ENCODE measurements at places on chromosomes 2 and 18.

DNA sequence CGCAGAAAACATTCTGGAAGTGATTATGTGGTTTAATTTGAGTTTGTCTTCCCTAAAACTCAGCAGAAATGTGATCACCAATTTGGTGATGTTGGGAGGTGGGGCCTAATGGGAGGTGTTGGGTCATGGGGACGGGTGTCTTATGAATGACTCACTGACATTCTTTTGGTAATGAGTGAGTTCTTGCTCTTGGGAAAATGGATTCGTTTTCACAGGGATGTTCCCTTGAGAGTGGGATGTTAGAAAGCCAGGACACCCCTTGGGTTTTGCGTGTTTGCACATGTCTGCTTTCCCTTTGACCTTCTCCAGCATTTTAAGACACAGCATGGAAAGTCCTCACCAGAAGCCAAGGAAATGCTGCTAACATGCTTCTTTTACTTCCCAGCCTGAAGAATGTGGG is 321.5 kb upstream of the NT5C1B start:
- no peak for DNase-seq

DNA sequence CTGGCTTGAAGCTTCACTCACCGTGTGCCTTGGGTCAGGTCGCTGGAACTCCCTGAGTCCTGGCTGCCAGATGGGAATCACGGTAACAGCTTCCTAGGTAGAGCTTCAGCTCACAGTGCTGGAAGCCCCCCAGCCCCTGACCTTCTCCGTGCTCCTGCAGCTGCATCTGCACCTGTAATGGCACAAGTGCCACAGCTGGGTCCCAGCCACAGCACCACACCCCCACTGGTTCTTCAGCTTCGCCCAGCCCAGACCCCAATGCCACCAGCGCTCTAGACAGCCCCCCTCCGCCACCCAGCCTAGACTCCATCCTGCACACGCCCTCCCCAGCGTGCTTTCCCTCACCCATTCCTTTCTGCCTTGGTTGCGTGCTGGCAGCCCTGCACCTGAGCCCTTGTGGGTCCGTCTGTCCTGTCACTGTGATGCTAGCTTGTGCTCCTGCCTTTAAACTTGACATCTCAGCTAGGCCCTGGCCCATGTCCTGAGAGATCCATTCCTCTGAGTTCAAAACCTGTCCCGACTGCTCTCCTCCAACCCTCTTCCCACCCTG is 7.6 kb upstream of the ESPNL start:
- DNase-seq: no peak

GRCh38 chr2:173407176-173407575 is 52.5 kb downstream of the CDCA7 start:
- DNase-seq: no peak

- no peak for DNase-seq
These were observed 691.2 kb downstream of the EPHA4 start for GRCh38 chr2:220880623-220881596.

DNA sequence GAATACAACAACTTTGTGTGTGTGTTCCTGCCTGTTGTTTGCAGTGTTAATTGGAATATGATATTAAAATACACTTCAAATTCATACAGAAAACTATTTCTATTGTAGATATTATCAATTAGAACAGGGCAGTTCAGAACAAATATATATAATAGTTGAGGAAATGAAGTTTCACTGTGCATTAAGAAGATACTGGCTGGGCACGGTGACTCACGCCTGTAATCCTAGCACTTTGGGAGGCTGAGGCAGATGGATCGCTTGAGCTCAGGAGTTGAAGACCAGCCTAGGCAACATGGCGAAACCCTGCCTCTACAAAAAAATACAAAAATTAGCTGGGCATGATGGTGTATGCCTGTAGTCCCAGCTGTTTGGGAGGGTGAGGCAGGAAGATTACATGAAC is 79.3 kb downstream of the ASAP2 start:
- no peak for DNase-seq

DNA sequence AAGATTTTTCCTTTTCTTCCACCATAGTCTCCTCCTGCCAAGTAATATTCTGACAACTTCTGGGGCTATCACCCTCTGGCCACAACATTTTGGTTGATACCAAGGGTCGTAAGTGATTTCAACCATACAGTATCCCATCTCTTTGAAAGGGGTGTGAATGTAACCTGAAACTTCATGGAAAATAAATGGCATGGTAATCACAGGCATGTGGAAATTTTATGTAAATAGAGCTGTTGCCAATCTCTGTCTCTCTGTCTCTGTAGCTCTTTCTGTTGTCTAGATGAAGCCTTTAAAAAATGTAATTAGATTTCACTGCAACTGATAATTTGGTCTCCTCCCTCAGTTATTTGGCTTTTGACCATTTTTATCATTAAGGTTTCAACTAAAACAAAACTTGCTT is 125.6 kb upstream of the RPRM start:
- no peak for DNase-seq

DNA sequence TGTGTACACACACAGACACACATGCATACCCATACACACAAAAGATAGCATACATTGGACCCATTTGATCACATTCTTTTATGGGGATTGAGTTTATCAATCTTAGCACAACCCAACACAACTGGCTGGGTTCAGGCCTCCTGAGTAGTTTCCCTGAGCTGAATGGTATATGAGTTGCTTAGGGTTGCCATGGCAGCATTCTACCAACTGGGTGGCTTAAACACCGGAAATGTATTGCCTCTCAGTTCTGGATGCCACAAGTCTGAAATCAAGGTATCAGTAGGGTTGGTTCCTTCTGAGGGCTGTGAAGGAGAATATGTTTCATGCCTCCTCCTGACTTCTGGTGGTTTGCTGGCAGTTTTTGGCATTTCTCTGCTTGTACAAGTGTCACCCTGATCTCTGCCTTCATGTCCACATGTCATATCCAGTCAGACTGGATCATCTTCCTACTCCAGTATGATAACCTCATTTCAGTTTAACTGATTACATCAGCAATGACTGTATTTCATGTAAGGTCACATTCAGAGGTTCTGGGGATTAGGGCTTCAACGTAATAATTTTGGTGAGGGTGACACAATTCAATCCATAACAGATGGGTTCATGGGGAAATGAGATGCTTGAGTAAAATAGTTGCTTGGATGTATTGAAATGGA is 212.7 kb downstream of the KCNE4 start:
- no peak for DNase-seq

DNA sequence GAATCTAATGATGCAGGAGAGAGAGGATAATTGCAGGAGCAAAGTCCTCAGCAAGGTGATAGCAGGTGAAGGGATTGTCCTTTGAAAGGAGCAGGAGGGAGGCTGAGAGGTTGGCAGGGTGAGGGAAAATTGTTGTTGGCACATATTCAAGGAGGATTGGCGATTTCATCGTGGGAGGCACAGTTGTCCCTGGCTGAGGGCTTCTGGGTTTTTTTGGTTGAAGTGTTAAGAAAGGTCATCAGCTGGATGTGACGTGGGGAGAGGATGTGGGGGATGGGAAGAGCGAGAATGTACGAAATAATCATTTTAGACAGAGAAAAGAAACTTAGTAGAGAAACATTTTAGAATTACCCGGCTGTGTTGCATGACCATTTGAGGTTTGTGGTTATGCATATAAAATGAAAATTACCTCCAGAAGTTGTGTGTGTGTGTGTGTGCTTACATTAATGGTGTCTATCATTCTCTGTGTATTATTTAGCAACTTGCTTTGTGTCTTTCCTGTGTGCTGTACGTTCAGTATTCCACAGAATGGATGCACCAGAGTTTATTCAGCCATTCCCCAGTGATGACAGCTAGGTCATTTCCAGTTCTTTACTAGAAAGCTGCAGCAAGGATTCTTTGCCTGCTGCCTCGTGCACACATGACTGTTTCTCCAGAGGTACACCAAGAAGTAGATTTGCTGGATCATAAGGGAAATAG is 67.6 kb downstream of the SDC1 start:
- no peak for DNase-seq

- no peak for DNase-seq
These were observed 72.7 kb downstream of the NXPH2 start for GRCh38 chr2:138707392-138708074.

DNA sequence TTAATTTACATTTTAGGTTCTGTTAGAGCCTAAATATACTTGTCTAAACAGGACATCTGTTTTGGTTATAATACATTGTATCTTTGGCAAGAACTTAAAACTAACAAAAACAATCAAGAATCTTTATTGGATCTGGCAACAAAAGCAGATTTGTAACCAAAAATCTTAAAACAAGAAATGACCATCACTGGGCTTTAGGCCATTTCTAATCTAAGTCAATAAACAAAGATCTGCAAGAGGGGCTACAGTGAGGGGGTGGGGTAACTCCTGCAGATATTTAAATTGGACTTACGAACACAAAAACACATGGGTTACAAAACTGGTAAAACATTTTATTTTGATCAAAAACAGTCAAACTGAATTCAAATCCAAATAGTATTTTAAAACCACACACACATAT is 77.3 kb downstream of the SRBD1 start:
- no peak for DNase-seq

DNA sequence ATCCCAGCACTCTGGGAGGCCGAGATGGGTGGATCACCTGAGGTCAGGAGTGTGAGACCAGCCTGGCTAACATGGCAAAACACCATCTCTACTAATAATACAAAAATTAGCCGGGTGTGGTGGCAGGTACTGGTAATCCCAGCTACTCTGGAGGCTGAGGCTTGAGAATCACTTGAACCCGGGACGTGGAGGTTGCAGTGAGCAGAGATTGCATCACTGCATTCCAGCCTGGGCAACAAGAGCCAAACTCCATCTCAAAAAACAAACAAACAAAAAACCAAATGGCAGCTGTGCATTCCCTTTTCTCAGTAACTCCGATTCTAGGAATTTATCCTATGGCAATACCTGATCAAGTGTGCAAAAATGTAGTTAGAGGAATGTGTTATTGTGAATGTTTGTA is 4.7 kb upstream of the GRHL1 start:
- no peak for DNase-seq

DNA sequence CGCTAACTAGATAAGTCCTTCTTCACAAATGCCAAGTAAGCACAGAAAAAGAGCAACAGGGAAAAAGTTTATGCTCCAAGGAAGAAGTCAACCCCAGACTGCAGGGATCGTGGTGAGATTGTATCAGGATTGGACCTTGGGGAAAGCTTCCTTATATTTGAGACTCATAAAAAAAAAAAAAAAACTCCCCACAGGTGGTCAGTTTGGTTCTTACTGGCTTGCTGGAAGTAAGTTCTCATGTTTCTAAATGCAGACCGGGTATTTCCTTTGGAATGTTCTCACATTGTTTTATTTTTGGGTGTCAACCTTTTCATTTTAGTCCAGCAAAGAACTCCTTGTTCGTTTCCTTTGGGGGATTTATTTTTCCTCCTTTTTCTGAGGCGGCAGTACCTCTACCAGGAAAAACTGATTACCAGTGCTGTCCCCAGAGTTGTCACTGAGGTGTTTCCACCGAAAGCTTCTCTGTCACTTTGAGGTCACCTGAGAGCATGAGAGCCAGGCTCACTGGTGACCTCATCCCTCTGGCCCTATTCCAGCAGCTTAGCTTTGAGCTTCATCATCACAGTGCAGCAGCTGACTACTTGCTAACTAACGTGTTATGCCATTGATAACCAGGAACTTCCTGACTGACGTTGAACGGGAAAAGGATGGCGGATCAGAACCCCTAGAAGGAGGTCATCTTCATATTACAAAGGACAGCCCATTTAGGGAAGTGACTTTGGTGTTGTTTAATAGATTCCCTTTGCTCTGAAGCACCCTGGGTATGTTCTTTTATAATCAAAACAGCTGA is 16.8 kb upstream of the ATP8B1 start:
- DNase-seq: peak; percentile 5

GRCh38 chr2:41460661-41461060 is 587.2 kb upstream of the PKDCC start:
- DNase-seq: no peak

- no peak for DNase-seq
These were observed 256.9 kb upstream of the DDX18 start for GRCh38 chr2:117557626-117558025.

- DNase-seq: no peak
These were observed 70.3 kb downstream of the VAPA start for GRCh38 chr18:9984080-9984479.

- no peak for DNase-seq
These were observed 158.5 kb upstream of the LMAN1 start for GRCh38 chr18:59517446-59518165.

GRCh38 chr2:159798376-159798725 is 343 bp upstream of the CD302 start:
- peak; percentile 7 for DNase-seq

DNA sequence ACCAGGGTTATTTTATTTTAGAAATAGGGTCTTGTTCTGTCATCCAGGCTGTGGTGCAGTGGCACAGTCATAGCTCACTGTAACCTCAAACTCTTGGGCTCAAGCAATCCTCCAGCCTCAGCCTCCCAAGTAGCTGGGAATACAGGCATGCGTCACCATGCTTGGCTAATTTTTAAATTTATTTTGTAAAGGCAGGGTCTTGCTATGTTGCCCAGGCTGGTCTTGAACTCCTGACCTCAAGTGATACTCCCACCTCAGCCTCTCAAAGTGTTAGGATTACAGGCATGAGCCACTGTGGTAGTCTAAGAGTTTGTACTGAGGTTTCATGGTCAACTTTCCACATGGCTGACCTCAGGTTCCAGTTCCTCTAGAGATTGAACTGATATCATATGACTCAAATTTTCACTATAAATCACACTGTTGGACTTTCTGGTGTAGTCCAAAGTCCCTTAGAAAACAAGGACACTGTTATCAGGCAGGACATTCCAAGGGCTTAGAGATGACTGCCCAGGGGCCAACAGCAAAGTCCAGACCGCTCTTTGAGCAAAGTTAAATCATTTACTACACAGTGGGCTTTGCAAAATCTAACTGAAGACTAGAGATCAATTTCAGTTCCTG is 82.0 kb upstream of the MEX3C start:
- DNase-seq: no peak

DNA sequence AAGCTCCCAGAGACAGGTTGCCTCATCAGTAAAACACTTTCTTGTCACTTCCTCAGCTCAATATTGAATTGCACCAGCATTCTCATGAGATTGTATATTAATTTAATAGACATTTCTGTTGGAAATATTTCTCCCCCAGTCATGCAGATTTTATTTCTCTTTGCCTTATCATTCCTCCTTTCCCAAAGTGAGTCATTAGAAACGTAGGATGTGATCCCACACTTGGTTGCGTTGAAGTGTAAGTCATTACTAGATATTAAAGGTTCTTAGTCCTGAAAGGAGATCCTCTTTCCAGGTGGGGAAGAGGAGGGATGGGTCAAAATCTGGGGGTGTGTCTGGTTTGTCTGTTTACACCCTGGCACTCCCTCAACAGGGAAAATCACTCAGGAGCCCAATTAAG is 438.2 kb downstream of the SLC4A3 start:
- DNase-seq: no peak

DNA sequence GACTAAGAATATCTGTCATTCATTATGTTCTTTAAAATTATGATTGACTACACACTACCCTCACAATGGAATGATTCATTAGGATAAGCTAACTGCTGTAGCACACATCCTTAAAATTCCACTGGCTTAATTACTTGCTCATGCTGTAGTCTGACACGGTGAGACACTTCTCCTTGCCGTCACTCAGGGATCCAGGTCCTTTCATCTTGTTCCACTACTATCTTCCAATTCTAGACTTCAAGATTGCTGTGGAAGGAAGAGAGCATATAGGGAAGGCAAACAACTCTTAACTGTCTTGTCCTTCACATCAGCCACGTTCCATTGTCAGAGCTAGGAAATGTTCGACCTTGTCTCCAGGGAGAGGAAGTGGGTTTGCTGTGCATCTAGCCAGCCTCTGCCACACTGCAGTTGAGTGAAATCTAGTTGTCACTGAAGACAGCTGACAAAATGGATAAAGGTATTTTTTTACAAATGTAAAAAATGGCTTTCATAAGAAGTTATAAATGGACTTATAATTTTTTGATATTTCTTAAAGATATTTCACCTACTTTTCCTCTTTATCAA is 30.1 kb downstream of the GREB1L start:
- DNase-seq: no peak

Measured in NCI-H1092 treated with DMSO at 0.1 percent for 48 hours (cell line).